ENCODE measurements at places on chromosomes 4 and X. TPM values are rescaled to one million over a fixed set of nuclear protein-coding genes. Genes with fewer than 3 reads are reported as not detected.

Gene NAP1L2
- 4.3 TPM for total RNA-seq

Gene PPBP
- not detected for total RNA-seq

DNA sequence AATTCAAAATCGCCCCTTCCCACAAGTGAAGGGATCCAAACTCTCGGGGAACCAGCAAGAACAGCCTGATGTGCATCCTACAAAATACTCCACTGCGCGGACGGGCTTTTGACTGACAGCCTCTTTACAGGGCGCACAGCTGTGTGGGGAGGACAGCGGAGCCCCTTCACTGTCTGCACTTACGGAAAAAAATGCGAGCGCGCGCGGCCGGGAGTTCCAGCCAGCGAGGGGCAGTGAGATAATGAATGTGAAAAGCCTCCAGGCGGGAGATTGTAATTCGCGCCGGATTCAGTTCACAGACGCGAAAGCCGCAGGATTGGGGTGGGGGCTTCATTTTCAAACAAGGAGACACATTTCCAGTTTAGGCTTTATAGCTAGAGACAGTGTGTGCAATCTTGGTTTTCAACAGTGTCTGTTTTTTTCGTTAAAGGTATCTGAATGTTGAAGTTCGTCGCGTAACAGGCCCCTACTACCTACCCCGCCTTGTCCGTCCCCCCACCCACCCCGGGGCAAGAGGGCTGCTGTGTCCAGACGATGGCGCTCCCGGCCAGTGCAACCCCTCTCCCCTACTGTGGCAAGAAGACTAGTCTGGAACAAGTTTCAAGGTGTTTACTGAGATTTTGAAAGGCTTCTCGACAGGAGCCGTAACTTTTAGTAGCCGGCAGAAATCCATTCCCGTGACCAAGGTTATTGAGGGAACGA, 1.7 kb upstream of the GPR50 start:
- peak; percentile 41 for ATAC-seq

GRCh38 chrX:132413459-132413858, 75.4 kb downstream of the MBNL3 start:
- no peak for ATAC-seq
